Stimulated activated CD4-positive, alpha-beta T cell treated with anti-CD3 and anti-CD28 coated beads, Interleukin-12 subunit alpha, Interleukin-12 subunit beta, amount 100 ng/mL, for 4 hours (primary cell): ENCODE measurements at places on chromosomes 16 and 17.

DNA sequence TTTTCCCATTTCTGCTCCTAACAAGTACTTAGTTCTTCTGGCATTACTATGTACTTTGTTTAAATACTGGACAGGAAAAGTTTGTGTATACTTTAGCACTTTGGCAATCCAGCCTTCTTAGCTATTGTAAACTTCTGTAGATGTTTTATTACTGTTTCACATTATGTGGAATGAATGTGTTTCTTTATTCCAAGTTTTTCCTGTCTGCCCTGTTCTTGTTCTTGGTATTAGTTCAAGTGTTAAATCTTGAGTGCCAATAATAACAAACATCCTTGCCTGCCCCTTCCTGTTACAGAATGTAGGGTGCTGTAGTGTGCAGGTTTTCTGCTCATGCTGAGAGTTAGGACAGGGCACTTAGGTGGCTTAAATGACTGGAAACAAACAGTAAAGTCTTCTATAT, 7.3 kb upstream of the CAPNS2 start:
- DNase-seq = no peak

- no peak for DNase-seq
Observed at GRCh38 chr16:79426663-79427062, 173.9 kb downstream of the MAF start.

GRCh38 chr16:60204181-60204580, 1470.1 kb upstream of the GOT2 start:
- DNase-seq = no peak

DNA sequence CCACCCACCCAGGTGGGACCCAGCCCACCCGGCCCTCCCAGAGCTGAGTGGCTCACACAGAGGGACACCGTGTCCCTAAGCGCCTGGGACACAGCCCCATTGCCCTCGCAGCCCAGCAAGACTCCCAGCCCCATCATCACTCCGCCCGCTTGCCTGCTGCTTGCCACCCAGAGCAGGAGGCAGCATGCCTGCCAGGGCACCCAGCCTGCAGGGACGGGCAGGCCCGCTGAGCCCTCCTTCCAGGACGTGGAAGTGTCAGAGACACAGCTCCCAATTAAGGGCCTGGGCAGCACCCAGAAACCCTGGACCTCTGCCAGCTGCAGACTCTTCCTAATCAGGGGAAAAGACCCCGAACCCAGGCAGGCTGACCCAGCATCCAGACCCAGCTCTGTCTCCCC, 17.2 kb upstream of the OSGIN1 start:
- no peak for DNase-seq

- DNase-seq = no peak
Observed at GRCh38 chr17:19886116-19886515, 18.4 kb upstream of the ULK2 start.

- no peak for DNase-seq
Observed at GRCh38 chr16:19515757-19516156, 6.1 kb downstream of the GDE1 start.

DNA sequence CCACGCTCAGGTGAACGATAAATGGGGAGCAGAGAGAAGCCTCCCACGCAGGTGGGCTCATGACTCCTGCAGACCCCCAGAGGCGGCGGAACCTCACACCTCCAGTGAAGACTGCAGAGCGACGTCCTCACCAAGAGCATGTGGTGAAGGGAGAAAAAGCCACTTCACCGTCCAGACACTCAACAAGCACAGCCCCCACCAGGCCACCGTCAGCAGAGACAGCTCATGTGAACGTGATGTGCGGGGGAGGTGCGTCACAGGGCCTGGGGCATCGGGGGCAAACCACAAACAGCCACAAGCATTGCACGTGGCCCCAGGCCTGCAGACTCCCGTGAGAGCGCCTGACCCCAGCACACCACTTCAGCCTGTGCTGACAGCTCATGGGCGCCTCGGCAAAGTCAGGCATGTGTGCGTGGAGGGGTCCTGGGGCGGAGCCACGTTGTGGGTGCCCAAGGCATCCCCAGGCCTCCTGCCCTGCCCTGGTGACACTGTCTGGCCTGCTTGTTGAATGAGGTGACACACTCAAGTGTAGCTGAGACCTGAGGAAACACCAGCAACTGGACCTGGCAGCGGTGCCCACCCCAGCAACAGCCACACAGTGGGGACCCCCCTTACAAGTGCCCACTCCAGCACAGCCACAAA, 19.0 kb downstream of the LMF1 start:
- no peak for DNase-seq

- no peak for DNase-seq
Observed at GRCh38 chr16:29844575-29845331, 18.3 kb downstream of the CDIPT start.

- no peak for DNase-seq
Observed at GRCh38 chr17:12759090-12759489, 30.2 kb upstream of the ARHGAP44 start.

DNA sequence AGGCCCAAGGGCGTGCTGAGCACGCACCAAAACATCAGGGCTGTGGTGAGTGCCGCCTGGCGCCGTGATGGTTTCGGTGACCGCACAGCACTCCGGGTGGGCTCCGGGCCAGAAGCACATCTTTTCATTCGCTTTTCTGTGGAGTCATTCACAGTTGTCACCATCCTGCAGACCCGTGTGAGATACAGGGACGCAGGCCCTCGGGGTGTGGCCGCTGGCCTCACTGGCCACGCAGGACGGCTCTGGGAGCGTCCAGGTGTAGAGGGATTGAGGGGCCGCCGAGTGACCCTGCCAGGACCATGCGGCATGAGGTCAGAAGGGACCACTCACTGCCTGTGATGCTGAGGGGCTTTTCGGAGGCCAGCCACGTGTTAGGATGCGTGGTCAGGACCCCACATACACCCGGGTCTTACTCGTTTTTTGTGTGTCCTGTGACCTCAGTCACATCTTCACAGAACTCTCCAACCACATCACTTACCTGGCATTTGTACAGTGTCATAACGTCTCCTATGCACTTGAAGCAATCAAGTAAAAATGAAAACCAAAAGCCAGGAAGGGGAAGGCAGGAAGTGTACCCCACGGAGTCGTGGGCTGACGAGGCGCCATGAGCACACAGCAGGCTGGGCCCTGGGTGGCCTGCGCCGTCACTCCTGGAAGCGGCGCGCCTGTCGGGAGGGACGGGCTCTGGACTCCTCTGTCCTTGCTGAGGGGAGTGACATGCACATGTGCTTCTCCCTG, 7.8 kb downstream of the ACSF3 start:
- no peak for DNase-seq

DNA sequence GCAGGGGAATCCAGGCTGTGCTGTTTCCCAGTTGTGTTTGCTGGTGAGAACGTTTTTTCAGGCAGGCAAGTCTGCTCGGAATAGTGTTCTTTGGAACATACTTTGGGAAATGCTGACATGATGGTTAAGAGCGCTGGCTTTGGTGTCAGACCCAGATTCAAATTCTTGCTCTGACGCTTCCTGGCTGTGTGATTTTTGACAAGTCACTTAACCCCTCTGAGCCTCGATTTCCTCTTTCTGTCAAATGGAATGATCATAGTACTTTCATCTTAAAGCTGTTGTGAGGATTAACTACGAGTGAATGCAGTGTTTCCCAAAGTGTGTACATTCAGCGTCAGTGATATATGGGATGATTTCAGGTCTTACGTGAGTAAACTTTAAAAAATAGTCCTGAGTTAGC, 4.8 kb downstream of the FBRS start:
- no peak for DNase-seq

GRCh38 chr17:1580979-1581676, 18.5 kb upstream of the PITPNA start:
- DNase-seq = no peak

DNA sequence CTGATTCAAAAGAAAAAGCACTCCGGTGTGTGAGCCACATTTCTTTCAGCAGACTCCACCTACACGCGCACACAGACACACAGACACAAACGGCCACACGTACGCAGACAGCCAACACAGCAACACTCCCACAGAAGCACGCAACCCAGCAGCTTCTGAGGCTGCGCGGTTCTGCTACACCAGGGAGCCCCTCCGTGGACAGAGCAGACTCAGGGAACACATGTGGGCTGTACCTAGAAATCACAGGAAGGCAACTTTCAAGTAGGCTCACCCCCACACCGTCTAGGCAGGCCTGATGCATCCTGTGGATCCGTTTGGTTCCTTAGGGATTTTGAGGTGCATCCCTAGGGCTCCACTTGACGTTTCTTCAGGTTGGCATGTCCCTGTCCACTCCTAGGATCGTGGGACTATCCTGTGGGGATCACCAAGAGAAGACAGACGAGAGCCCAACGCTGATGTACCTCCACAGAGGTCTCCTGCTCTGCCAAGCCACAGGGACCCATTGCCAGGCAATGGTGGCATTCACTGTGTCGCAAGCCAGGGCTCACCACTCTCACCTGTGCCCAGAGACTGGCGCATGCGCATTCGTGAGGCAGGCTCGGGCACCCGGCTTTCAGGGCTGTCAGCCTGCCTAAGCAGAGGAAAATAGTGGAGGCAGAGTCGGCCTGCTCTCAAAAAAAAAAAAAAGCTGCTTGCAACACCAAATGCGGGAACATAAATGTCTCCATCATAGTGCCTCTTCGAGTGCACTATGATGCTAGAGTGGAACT, 2333.3 kb downstream of the TP53TG3F start:
- DNase-seq = no peak

- no peak for DNase-seq
Observed at GRCh38 chr16:19415461-19415860, 2.2 kb upstream of the TMC5 start.

DNA sequence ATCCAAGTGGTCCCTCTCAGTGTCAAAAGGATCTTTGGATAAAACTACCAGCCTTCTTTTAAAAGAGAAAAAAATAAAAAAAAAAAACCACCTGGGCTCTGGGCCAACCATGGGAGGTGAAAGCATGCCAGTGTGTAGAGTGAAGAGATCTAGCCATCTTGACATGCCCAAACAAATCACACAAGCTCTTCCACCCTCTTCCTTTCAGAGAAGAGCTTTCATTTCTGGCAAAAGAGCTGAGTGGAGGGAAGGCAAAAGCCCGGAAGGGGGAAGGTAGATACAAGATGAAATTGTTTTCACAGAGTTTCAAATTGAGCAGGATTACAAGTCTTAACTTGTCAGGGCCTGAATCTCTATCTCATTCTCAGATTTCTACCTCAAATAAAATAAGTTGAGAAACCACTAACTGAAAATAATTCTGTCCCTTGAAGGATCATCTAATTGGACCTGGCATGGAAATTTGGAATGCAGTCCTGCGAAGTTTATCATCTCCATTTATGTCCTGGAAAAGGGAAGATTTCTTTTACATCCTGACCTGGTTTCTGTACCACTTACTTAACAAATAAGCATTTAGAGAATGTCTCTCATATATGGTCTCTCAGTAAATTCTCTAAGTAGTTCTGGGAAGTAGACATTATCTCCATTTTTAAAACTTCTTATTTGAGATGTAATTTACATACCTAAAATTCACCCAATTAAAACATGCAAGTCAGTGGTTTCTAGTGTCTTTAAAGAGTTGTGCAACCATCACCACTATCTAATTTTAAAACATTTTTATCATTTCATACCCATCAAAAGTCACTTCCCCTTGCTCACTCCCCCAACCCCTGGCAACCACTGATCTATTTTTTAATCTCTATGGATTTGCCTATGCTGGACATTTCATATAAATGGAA, 93.7 kb downstream of the TANGO6 start:
- DNase-seq = no peak

GRCh38 chr16:30787613-30788378, 791 bp upstream of the ZNF629 start:
- no peak for DNase-seq

GRCh38 chr16:29316761-29317183, 89.7 kb downstream of the NPIPB11 start:
- DNase-seq = no peak

GRCh38 chr17:29283961-29284360, 10.0 kb downstream of the NUFIP2 start:
- DNase-seq = no peak

- no peak for DNase-seq
Observed at GRCh38 chr17:32780721-32781120, 96.2 kb downstream of the MYO1D start.
